Adipocyte (in vitro differentiated cells): ENCODE measurements at places on chromosomes 5 and 9.

DNA sequence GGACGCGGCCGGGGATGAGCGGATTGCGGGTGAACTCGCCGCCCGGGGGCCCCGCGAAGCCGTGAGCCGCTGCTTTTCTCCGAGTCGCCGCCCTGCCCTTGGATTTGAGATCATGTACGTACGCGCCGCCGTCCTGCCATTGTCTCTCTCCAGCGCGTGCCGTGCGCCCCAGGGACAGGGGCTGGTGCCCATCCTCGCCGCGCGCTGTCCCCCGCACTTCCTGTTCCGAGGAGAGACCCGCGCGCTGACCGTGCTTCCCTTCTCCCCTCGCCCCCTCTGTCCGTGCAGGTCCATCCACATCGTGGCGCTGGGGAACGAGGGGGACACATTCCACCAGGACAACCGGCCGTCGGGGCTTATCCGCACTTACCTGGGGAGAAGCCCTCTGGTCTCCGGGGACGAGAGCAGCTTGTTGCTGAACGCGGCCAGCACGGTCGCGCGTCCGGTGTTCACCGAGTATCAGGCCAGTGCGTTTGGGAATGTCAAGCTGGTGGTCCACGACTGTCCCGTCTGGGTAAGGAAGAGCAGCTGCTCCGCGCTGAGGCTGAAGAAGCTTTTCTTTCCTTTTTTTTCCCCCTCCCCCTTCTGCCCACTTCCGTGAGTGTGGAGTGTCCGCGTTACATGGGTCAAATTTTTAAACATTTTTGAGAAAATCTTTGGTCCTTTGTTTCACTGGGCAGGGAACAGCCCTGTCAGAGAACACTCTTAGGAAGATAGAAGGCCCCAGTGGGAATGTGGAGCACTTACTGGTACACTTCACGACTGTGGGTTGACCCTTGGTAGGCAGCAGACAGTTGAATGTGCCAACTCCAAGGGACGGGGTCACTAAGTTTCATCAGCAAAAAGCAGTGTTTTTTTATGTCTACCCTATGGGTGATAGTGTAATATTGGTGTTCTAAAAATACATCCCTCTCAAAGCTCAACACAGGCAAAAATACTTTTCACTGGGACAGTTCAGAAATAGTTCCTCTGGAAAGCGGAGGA lies 727 bp downstream of the RHOBTB3 start:
- DNase-seq, result peak; percentile 56

- no peak for DNase-seq
Observed at GRCh38 chr9:77910194-77910621, 121.4 kb downstream of the GNAQ start.

DNA sequence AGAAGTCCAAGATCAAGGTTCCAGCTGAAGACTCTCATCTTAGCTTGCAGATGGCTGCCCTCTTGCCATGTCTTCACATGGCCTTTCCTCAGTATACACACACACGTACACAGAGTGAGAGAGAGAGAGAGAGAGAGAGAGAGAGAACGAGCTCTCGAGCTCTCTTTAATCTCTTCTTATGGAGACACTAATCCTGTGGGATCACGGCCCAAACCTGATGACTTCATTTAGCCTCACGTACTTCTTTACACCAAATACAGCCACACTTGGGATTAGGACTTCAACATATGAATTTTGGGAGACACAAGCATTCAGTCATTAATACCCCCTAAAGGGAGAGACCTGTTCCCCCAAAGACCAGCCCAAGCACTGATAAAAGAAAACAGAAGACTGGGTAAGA lies 42.8 kb downstream of the SIL1 start:
- no peak for DNase-seq

DNA sequence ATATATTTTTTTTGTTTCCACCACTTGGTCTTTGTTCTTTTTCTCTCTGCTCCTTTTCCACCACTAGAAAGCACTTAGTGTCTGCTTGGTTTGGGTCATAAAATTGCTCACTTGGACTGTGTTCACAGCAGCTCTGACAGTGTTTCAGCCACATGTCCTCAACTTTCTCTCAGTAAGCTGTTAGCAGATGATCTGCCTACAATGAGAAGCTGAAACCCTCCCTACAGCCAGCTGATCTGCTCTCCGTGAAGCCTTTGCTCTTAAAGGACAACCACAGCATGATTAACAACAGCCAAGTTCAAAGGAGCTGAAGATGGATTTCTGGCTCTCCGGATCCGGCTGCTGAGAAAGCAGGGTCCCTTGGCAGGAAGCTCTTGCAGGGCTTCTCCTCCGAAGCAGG lies 31.6 kb downstream of the PRLR start:
- DNase-seq, result no peak

GRCh38 chr9:35357826-35358225 lies 132.1 kb upstream of the RUSC2 start:
- no peak for DNase-seq

DNA sequence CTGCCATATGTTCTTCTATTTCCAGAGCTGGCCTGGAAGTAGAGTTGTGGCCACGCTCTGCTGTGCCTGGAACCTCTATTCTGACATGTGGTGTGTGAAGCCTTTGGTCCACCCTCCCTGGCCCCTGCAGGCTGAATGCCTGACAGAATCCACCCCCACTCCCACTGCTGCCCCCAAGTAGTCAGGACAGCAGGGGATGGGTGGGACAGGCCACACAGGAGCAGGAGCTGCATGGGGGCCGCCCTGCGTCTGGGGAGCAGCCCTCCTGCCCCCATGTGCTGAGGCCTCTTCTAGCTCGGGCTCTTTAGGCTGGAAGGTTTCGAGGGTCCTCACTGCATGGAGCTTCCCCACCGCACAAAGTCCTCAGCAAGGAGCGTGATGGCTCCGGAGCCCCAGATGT lies 32.6 kb upstream of the IRX4 start:
- no peak for DNase-seq

GRCh38 chr5:10635867-10636350 lies 72.0 kb downstream of the ANKRD33B start:
- DNase-seq, result no peak

- no peak for DNase-seq
Observed at GRCh38 chr9:128713411-128713780, 10.5 kb downstream of the ZDHHC12 start.

DNA sequence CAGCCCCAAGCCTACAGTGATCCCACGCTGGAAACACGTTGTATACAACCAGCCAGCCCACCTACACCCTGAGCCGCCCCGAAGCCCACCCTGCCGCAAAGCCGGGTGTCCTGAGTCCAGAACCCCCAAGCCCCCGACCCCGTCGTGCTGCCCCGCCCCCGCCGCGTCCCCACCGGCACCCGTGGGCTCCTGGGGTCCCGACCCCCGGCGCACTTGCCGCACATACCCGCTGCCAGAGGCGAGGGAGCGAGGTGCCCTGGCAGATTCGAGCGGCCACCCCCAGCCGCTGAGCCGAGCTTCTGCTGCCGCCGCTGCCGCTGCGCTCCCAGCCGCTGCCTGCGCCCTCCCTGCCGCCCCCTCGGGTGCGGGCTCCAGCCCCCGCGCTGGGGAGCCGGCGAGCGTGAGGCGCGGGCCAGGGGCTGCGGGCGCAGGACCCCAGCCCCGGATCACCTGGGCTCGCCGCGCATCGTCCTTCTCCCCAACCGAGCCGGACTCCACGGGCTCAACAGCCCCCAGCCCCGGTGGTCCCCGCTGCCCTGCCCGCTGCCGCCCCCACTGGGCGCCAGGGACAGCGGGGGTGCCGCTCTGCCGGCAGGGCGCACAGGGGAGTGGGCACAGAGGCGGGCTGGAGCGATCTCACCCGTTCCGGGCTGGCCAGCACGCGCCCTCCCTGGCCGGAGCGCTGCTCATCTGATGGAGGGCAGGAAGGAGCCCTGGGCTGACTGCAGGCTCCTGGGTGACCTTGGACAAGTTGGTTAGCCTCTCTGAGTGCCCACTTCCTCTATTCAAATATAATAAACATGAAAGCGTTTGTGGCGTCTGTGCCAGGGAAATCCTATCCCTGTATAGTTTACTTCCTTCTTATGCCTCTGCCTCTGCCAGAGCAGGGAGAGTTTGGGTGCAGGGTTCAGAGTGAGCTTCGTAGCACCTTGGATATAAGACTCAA lies at the start of gene HTR4:
TSS of gene HTR4 (minus strand) at position 692 of the 946 bp plus-strand sequence. CDS start 17,513 bp downstream, outside the sequence.
- DNase-seq, result no peak

GRCh38 chr9:108631496-108632285 lies 224.1 kb downstream of the ACTL7B start:
- no peak for DNase-seq

GRCh38 chr5:149007174-149007573 lies 55.7 kb downstream of the SH3TC2 start:
- peak; percentile 62 for DNase-seq

DNA sequence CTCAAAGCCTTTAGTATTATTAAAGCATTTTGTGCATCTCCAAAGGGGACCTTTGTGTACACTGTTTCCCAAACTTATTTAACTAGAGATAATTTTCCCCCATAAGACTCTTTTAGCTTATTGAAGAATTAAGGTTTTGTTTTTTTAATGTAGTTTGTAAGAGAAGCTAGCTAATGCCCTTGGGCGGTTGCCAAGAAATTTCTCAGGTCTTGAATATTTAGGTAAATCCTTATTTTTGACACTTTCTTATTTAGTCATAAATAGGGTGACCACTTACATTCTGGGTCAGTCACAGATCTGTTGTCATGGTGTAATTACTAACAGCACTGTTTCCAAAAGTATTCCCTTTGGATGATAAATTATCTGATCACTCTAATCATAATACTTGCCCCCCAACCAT lies 27.2 kb downstream of the TNFAIP8 start:
- DNase-seq, result no peak

- DNase-seq, result no peak
Observed at GRCh38 chr9:130943777-130944176, 4.7 kb upstream of the FIBCD1 start.

- peak; percentile 77 for DNase-seq
Observed at GRCh38 chr9:20570756-20571155, 51.5 kb downstream of the MLLT3 start.

DNA sequence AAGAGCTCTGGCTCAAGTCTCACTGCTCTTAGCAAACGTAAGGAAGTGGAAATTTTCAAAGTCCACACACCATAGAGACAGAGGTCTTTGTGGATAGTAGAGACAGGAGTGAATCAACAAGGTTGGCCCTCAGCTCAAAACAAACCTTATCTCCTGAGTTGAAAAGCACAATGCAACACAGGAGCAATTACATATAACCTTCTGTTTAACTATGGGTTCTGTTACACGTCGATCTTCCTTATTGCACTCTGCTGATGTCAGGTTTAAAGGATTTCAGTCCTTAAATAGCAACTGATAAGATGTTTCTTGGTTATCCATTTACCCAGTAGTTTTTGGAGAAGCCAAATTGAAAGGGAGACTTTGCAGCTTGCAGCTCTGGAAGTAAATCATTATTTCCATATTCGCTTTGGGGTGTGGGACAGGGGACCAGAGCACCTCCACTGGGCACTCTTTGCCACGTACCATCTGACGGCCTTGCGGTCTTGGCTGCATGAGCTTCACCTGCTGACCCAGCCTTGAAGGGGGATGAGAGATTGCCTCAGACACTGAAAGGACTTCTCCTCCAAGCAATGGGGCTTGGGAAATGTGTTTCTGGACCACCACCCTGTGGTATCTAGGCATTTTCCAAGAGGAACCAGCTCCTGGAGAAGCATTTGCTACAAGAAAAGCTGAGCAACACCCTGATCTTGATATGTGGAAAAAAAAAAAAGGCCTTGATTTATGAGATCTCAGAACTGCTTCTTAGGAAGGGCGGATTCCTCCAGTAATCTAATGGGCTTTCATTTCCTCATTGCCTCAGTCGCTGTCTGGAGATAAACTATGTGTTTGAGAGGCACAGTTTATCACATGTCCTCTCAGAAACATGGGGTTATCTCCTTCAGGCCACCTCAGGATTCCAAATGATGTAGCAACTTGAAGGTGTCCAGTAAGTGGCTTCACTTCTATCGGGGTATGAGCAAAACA lies 56.2 kb upstream of the ZNF622 start:
- DNase-seq, result no peak

DNA sequence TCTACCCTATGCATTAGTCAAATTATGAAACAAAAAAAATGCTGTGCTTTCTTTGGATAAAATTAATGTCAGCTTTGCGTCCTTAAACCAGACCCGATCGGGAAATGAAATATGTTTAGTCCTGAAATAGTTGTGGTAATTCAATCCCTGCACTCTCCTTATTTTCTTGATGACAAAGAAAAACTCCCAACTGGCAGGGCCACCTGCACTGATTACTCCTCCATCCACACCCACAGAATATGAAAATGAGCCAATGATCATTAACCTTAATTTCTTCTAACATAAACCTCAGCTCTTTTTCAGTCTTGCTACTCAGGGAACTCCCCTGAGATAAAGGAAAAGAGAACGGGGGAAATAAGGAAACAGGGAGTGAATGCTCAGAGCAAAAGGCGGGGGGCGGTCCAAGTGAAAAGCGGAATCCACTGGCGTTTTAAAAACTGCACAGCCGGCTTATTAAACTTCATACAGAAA lies 245.3 kb downstream of the BNC2 start:
- DNase-seq, result no peak

GRCh38 chr5:28390341-28390740 lies 1352.0 kb upstream of the CDH9 start:
- no peak for DNase-seq

- no peak for DNase-seq
Observed at GRCh38 chr5:137084016-137084415, 415.1 kb downstream of the SPOCK1 start.

DNA sequence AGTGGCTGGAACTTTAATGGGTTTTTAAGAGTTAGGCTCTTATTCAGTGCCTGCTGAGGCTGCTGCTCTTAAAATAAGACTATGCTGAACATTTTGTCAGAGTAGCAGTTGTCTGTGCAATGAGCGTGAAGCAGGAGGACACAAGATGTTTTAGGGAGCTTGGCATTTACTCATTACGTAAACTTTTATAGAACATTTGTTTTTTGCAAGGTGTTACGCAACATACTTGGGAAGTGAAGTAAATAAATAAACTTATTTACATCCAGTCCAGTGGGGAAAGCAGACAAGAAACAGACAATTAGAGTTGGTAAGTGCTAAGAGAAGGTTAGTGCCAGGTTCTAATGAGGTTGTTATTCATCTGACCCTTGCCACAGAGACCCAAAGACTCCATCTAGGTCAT lies 226.0 kb downstream of the HINT1 start:
- peak; percentile 36 for DNase-seq
